ENCODE measurements at places on chromosomes 7 and 10.

DNA sequence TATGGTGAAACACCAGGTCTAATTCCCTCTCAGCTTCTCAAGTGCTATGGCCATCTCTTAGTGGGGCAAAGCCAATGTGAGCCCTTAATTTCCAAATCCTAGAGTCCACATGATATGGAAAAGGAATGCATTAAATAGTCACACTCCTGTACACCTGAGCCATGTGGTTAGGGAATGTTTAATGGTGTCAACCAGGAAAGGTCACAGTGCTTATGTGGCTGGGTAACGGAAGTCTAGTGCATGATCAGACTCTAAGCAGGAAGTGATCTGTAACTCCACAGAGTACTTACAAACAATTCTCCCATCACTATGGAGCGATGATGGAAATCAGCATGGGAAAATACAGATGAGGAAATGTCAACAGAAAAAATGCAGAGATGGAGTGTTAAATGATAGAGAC is 148.8 kb downstream of the MAGI2 start:
- DNase-seq = no peak

DNA sequence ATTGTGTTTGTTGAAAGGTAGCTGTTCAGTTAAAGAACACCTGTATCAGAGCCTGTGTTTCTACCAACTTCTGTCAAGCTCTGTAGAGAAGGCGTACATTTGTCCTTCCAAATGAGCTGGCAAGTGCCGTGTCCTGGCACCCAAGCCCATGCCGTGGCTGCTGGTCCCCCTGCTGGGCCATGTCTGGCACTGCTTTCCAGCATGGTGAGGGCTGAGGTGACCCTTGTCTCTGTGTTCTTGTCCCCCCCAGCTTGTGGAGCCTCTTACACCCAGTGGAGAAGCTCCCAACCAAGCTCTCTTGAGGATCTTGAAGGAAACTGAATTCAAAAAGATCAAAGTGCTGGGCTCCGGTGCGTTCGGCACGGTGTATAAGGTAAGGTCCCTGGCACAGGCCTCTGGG is 154.9 kb downstream of the EGFR start:
- DNase-seq = no peak

DNA sequence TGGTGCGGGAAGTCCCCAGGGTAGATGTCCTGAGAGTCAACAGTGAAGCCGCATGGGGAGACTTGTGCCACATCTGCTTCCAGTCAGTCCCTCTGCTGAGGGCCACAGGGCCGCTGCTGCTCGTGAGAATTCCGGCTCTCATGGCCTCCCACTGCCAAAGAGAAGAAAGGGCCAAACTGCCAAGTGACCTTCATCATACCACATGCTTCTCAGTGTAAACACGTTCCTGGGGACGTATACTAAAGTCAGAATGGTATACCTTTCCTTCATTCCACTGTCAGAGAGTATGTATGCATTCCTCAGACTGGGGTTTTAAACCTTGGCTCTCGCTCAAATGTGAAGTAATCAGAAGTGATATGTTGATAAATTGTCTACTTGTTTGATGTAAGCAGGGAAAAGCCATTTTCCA is 52.8 kb upstream of the SEC61G start:
- DNase-seq = no peak

GRCh38 chr7:140155428-140155827 is 21.4 kb downstream of the KDM7A start:
- no peak for DNase-seq

GRCh38 chr7:22485189-22485588 is 14.8 kb downstream of the STEAP1B start:
- DNase-seq = no peak
